ENCODE measurements at places on chromosomes 3 and 15. TPM values are rescaled to one million over a fixed set of nuclear protein-coding genes. Genes with fewer than 3 reads are reported as not detected.
A peak's percentile ranks its signal among the peaks of the same experiment; 100 is the strongest.

DNA sequence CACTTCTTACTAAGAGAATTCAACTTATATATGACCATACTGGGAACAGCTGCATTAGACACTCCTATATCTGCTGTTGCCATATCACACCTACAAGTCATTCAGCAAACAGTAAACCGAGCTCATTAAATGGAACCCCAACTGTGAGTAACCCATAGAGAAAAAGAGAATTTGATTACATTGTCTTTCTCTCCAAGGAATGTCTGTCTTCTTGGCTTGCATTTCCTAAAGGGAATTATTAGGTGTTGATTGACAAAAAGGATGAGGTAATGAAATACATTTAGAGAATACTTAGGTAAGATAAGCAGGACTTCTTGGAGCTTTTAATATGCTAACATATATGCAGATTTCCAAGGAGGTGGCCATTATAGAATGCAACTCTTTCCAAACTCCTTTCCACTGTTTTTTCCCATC, 76.8 kb downstream of the SLMAP start:
- DNase-seq, result no peak

GRCh38 chr3:73549051-73549600, 75.6 kb downstream of the PDZRN3 start:
- no peak for DNase-seq

- DNase-seq, result no peak
Observed at GRCh38 chr3:130259166-130259874, 86.2 kb upstream of the COL6A5 start.

DNA sequence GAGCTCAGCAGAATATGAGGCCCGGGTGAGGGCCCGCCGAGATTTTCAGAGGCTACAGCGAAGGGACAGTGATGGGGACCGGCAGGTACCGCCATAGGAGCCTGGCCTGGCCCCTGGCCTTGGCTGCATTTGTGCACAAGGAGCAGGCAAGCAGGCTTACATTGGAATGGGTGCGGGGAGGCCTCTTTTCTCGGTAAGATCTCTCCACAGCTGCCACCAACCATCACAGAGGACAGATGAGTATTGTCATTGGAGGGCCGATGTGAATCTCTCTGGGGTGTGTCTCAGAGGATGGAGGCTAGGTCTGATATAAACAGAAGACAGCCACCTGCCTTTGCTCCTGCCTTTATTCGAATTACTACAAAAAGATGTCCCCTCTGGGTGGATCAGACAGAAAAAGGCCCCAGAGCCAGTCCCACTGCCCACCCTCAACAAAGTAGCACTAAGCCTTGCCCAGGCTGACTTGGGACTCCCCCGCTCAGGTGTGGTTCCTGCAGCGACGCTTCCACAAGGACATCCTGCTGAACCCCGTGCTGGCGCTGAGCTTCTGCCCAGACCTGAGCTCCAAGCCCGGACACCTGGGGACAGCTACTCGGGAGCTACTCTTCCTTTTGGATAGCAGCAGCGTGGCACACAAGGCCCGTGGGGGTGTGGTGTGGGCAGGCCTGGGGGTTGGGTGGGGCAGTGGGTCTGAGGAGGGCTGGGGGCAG, 5.4 kb downstream of the VWA5B2 start:
- DNase-seq, result no peak

DNA sequence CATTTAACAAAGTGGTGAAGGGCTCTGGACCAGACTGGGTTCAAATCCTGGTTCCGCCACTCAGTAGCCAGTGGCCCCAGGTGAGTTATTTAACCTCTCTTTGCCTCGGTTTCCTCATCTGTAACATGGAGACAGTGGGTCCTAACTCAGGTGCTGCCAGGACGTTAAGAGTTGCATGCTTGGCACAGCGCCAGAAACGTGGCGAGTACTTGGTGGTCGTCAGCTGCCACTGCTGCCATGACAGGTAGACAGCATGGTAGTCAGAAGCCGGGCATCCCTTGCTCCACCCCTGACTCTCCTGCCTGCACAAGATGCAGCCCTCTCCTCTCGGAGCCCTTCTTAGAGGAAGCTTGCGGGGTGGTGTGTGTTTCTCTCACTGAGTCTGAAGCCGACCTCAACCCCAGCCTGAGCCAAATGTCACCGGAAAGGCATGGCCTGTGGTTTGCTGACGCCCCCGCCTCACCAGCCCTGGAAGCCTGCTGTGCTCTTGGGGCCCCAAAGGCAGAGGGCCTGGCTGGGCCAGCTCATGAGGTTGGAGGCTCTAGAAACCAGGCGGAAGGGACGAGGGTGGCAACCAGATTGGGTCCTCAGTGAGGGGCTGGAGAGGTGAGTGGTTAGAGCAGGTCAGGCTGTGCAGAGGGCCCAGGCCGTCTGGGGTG, 160.8 kb upstream of the TLE3 start:
- DNase-seq, result no peak

GRCh38 chr15:49282366-49282765, 112.3 kb downstream of the GALK2 start:
- DNase-seq, result no peak

GRCh38 chr3:59480486-59480995, 430.7 kb upstream of the CFAP20DC start:
- no peak for DNase-seq

- DNase-seq, result peak; percentile 18
Observed at GRCh38 chr15:67080900-67081431, 15.6 kb downstream of the SMAD3 start.

- peak; percentile 66 for DNase-seq
Observed at GRCh38 chr3:124131580-124131979, 139.7 kb upstream of the ROPN1 start.

DNA sequence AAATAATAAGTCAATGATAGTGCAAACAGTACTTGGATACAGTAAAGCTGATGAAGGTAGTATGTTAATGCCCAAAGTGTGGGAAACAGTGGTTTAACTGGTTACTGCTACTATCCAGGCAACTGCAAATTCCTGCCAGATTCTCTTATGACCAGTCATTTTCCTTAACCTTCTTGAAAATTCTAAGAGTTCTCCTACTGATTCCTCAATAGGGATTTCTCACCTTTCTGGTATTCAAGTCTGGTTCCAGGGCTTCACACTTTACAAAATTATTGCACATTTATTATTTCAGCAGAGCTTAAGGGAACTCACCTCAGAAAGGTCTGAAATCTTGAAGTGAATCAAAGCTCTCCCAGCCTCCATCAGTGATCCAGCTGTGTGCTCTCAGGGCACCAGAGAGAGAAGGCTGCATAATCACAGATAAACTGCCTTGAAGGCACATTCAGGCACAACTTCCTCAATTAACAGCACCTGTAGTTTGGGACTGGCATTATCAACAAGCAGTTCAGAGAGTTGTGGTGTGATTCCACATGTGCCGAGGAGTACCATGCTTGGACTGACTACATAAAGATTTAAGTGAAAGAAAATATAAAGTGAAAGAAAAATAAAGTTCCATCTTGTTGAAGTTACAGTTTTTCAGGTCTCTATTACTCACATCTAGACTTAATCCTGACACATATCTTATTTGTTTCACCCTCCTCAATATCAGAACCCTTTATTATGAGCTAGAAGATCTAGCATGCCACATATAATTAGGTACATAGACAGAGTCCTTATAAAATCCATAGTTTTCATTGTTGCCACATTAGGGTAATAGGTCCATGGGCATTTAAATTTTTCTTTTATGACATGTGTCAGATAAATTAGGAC, 59.5 kb upstream of the TIPARP start:
- DNase-seq, result no peak

GRCh38 chr15:101723171-101723873, 951 bp downstream of the TARS3 start:
- peak; percentile 21 for DNase-seq

DNA sequence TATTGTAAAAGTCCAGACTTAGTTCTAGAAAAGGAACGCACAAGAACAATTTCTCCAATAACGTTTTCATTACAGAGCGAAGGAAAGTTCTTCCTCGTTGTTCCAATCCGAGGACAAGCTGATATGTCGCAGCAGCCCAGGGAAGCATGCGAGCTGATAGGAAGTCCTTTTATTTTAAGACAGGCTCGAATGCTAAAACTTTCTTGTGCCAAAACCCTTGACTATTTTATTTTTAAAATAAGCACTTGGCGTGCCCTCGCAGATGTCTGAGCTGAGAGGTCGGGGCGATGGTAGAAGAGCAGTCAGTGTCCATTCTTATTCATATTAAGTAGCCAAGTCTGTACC, 433 bp upstream of the MITF start:
- DNase-seq, result no peak

GRCh38 chr3:147930232-147930807, 521.2 kb downstream of the ZIC1 start:
- DNase-seq, result peak; percentile 64

The PAK6 gene
- not detected for total RNA-seq

The AADACL2 gene
- not detected for total RNA-seq

The SLC22A14 gene
- not detected for total RNA-seq

The MB21D2 gene
- total RNA-seq, result 3.0 TPM

The COL6A5 gene
- not detected for total RNA-seq

The GREM1 gene
- total RNA-seq, result under 0.01 TPM

The ANKRD34C gene
- not detected for total RNA-seq

The RAB6B gene
- 0.65 TPM for total RNA-seq

The VPS18 gene
- 32.9 TPM for total RNA-seq

Data from lung microvascular endothelial cell (primary cell).